ENCODE measurements at places on chromosomes 12 and 14.
A peak's percentile ranks its signal among the peaks of the same experiment; 100 is the strongest.

GRCh38 chr14:105409364-105409763 is 10.3 kb upstream of the MTA1 start:
- no peak for DNase-seq

GRCh38 chr12:6899837-6900519 is 4.6 kb upstream of the LRRC23 start:
- peak; percentile 48 for DNase-seq

DNA sequence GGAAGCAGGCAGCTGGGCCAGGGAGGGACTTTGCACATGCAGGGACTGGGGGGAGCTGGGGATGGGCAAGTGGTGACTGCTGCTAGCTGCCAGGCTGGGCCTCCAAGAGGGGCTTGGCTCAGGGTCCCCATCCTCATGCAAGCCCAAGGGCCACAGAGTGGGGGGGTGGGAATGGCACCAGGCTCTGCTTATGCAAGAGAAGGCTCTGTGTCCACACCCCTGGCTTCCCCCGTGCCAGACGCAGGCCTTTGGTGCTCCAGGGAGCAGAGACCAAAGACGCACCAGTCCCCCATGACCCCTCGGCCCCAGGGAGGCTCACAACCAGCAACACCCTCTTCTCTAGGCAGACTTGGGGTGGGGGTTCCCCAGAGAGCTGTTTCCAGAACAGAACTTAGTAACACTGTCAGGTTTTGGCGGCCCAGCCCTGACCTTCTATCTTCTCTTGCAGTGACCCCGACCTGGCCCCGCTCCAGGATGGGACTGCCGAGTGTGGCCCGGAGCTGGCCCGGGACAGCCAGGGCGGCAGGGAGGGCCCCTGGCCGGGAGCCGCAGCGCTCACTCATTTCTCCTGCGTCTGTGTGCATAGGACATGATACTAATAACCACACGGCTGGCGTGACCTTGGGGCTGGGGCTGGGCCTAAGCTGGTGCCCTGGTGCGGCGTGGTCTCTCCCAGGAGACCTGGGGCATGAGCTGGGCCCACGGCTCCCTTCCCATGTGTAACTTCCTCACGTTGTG is 14.3 kb downstream of the XRCC3 start:
- no peak for DNase-seq

DNA sequence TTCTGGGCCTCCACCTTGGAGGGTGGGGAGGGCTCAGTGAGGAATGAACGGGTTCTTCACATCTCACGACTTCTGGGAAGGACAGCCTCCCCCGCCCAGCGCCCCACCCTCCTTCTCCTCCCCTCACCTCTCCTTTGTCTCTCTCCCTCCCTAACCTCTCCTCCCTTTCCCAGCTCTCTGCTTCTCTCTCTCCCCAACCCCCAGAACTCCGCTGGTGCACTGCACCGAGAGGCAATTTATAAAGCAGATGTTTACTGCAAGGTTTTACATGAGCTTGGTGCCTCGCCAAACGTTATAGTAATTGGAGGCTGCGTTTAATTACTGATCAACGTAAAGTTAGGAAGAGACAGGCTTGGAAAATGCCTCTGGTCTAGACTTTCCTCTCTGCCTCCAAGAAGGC is 42.9 kb upstream of the FAM222A start:
- DNase-seq = no peak

GRCh38 chr14:96039633-96040311 is 610 bp downstream of the C14orf132 start:
- DNase-seq = peak; percentile 16

DNA sequence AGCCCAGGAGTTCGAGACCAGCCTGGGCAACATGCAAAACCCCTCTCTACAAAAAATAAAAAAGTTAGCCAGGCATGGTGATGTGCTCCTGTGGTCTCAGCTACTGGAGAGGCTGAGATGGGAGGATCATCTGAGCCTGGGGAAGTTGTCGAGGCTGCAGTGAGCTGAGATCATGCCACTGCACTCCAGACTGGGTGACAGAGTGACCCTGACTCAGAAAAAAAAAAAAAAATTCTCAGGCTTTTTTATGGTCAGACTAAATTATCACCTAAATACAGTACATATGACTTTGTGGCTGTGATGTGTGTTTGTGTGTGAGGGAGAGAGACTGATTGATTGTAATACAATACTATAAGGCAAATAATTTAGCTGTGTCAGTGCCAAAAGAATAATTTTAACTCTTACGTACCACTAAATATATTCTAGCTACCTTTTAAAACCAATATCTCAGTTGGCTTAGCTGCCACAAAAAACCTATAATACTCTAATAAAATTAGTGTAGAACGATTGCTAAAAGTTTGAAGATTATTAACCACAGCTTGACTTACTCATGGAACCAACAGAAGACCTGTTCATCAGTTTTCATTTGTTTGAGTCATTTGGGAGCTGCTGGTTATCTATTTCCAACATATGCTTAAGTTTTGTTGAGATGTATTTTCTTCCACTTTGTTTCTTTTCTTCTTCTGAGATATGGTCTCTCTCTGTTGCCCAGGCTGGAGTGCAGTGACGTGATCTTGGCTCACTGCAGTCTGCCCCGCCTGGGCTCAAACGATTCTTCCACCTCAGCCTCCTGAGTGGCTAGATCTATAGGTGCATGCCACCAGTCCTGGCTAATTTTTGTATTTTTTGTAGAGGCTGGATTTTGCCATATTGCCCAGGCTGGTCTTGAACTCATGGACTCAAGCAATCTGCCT is 58.0 kb downstream of the DIP2B start:
- DNase-seq = no peak

GRCh38 chr14:61116369-61116768 is 135.3 kb downstream of the SLC38A6 start:
- DNase-seq = peak; percentile 40

DNA sequence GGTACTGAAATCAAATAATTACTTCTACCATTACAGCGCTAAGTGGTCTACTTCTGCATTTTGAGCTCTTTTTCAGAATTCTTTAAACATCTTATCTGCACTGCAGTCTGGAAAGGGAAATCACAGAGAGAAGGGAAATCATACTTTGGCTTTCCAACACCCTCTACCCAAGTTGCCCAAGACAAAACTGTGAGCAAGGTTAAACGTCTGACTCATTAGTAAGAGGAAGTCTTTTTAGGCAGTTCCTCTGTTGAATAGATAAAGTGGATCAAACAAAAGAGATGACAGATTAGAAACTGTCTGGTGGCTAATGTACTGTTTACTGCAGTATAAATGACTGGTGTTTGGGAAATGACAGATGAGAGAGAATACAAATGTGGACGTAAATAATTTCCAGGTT is 858.1 kb downstream of the NRXN3 start:
- no peak for DNase-seq

GRCh38 chr12:69898236-69898635 is 73.2 kb downstream of the MYRFL start:
- no peak for DNase-seq

GRCh38 chr12:12560587-12561370 is 1.9 kb downstream of the DUSP16 start:
- peak; percentile 40 for DNase-seq

GRCh38 chr14:26597589-26598080 is at the start of gene NOVA1:
Gene NOVA1, minus strand, starts transcription at chr14:26598033. Its CDS starts 597 bp downstream, at chr14:26597436.
- no peak for DNase-seq

DNA sequence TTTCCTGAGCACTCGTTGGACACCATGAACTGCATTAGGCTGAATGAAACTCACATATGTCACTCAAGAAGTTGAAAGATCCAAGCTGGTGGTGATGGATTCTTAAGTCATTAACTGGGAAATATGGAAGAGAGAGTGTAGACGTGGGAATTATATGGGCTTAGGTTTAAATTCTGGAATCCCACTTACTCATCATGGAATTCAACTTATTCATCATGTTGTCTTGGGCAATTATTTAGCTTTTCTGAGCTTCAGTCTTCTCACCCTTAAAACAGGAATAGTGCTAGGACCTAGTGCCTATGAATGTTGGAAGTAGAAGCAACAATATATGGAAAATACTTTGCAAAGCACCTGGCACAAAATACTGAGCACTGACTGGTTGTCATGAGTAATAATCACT is 292.4 kb upstream of the TBX3 start:
- no peak for DNase-seq

- DNase-seq = no peak
Observed at GRCh38 chr14:61645247-61645646, 50.1 kb upstream of the HIF1A start.

- no peak for DNase-seq
Observed at GRCh38 chr14:52111583-52111982, 42.7 kb upstream of the NID2 start.

- no peak for DNase-seq
Observed at GRCh38 chr14:32200368-32201192, 1.3 kb upstream of the RNU6-7 start.
